EH (cell line): ENCODE measurements at places on chromosomes 12 and 14.

DNA sequence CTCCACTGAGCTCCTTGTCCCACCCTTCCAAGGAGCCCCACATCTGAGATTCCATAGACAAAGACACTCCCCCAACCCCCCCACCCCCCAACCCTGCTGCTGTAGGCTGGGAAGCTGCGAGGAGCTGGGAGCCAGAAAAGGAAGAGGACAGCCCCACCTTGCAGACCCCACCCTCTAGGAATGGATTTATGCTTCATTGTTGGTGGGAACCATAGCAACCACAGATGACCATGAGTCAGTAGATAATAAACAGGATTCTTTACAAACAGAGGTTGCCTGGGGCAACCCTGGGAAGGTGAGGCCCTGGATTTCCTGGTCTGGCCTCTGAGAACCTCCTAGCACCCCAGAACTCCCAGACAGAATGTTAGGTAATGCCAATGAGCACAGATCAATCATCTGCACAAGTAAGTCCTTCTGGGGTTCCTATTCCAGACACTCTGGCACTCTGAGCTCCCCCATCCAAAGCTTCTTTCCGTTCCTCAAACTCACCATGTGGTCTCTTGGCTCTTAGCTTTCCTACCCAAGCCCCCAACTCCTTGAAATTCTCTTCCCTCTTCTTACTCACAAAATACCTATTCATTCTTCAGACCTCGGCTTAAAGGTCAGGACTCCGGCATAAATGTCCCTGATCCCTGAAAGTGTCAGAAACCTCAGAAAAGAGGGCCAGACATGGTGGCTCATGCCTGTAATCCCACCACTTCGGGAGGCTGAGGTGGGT lies 15.2 kb upstream of the PLEKHG6 start:
- DNase-seq = peak; percentile 81

GRCh38 chr12:29695026-29695425 lies 88.7 kb downstream of the TMTC1 start:
- DNase-seq = no peak

GRCh38 chr14:79528828-79529416 lies 682.4 kb downstream of the DIO2 start:
- no peak for DNase-seq

- peak; percentile 34 for DNase-seq
Measured at GRCh38 chr12:15852383-15852782, 29.8 kb upstream of the STRAP start.

DNA sequence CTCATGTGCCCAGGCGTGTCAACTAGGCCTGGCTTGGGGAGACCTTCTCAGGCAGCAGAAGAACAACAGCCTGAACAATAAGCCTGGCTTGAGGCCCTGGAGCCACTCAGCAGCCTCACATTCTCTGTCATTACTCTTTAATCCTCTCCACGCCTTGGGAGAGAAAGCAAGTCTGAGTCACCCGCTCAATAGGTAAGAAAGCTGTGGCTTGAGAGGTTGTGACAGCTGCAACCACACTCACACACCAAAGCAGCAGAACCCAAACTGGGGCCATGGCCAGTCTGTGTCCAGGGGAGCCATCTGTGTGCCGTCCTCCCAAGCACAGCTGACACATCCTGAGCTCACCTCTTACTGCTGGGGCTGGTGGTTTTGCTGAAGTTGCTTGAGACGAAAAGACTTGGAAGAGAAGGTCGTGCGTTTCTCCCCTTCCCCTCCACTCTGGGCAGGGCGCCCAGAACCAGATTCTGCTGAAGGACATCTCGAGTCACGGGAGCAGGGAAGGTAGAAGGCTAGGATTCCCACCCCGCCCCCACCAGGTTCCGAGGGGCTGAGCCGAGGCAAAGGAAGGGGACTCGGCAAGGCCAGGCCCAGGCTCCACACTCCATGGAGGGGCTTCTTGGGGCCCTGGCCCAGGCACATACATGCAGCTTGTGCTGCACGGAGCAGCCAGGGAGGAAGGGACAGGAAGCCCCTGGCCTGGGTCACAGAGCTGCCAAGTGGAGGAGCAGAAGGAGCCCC lies 5.5 kb downstream of the TMEM63C start:
- peak; percentile 6 for DNase-seq

GRCh38 chr12:49646871-49647654 lies 23.7 kb downstream of the PRPF40B start:
- DNase-seq = no peak

- no peak for DNase-seq
Measured at GRCh38 chr14:67705211-67705610, 3.5 kb downstream of the RDH12 start.

GRCh38 chr14:101119830-101120571 lies 216.5 kb upstream of the RTL1 start:
- DNase-seq = peak; percentile 8

DNA sequence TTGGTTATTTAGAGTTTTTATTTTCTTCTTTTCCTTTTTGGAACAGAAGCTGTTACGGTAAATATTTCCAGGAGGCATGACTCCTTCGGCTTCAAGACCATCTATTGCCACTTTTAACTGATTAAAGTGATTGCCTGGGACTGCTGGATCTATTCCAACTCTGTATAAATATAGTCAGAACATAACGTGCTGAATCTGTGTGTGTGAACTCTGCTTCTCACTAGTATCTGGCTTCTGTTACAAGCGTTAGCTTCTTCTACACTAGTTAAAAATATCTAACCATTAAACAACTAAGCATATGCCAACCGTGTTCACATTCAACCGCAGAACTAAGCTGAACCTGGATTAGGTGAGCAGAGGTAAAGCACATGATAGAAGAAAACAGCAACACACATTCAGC lies 49.0 kb downstream of the TMTC1 start:
- no peak for DNase-seq

- DNase-seq = no peak
Measured at GRCh38 chr14:92315050-92315805, 7.7 kb upstream of the SLC24A4 start.

- no peak for DNase-seq
Measured at GRCh38 chr12:120157678-120158077, 36.8 kb downstream of the GCN1 start.

- DNase-seq = no peak
Measured at GRCh38 chr12:79186506-79186905, 321.9 kb downstream of the SYT1 start.

GRCh38 chr12:131177599-131177998 lies 223.9 kb downstream of the ADGRD1 start:
- no peak for DNase-seq

- peak; percentile 93 for DNase-seq
Measured at GRCh38 chr14:103576371-103577024, 13.7 kb downstream of the COA8 start.
